ENCODE measurements at places on chromosomes 1 and 21.

GRCh38 chr1:234624724-234625117, 14.7 kb upstream of the IRF2BP2 start:
- no peak for DNase-seq

DNA sequence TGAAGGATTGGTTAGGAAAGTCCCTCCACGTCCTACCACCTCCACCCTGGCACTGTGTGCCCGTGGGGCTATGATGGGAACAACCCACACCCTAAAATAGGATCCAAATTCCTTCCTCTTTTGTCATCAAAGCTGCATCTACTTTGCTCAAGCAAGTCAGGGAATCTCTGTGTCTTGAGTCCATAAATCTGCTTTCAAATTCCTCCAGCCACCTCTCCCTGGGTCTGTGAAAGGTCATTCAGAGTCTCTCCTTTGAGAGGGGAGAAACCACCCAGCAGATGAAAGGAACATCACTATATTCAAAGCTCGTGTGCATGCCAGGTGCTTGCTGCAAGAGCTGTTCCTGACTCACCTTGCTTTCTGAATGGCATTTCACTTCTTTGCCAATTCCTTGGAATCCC, 243.6 kb downstream of the TM2D1 start:
- DNase-seq, result no peak

DNA sequence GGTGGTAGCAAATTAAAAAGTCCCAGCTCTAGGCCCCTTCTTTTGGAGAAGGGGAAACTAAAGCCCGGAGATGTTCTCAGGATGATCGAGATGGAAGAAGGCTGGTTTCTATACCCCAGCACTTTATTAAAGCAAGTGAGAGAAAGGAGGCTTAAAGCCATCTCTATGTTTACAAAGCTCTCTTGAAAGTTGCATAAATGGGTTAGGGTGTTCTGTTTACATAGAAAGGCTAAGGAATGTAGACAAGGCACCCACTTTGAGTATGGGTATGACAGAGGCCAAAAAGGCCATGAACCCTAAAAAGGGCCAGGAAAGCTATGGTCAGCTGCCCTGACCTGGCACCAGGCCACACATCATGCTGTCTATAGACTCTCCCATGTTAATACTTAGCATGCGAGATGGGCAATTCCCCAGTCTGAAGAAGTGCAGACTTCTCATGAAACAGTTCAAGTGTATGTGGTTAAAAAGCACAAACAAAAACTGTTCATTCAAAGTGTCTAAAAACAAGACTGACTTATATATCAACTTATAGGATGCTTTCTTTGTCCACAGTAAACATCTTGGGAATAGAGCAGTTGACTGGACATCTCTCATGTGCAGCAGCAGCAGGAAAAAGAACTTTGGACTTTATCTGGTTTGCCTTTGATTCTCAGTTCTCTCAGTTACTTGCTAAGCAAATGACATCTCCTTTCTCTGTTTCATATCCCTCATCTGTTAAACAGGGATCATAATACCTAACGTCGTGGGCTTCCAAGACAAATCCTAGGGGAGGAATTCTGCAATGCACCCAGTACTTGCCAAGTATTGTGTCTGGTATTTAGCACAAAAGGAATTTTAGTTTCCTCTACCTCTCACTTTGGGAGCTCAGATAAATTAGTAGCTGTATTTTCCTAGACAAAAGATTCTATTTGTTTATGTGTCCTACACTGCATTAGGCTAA, 521.6 kb downstream of the PLPP3 start:
- DNase-seq, result no peak

- DNase-seq, result no peak
These were observed 346.3 kb downstream of the NPHP4 start for GRCh38 chr1:5645929-5646328.

DNA sequence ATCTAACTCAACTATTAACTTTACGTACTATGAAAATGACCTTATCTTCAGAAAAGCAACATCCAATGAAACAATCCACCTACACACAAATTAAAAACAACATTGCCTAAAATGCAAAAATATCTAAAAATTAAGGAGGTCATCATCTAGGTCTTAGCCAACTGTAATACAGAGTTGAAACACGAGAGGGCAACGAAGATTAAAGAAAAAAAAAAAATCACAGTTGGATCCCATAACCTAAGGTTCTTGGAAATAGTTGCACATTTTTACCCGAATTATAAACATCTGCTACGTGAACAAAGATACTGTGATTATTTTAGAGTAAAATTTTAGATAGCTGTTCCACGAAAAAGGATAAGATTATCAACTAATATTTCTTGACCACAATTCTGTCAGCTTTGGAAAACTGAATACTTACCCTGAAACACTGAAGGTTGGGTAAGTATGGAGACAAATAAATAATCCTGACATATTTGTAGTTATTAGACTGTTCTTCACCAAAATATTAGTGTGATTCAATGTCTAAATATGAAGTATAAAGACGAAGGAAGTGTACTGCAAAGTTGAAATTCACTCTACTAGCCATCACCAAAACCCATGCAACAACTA, 88.0 kb upstream of the AK4 start:
- no peak for DNase-seq

- DNase-seq, result no peak
These were observed 360.9 kb downstream of the RRAGC start for GRCh38 chr1:38498686-38499085.

DNA sequence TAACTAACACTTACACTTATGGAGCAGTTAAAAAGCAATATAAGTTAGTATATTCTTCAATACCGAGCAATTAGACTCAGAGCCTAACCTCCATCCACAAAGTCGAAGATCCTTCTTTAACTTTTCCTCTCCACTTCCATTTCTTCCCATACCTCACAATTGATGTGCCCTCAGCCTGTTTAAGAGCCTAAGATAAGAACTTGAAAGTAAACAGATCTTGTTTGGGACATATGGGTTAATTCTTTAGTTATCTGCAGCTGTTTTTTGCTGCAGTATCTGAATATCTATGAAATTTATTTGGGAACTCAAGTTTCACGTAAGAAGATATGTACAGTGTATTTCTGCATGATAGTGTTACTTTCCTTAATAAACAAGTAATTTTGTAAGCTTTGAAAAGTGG, 51.5 kb downstream of the MIGA1 start:
- no peak for DNase-seq

GRCh38 chr1:222616525-222616924, 1.4 kb upstream of the MIA3 start:
- DNase-seq, result no peak

DNA sequence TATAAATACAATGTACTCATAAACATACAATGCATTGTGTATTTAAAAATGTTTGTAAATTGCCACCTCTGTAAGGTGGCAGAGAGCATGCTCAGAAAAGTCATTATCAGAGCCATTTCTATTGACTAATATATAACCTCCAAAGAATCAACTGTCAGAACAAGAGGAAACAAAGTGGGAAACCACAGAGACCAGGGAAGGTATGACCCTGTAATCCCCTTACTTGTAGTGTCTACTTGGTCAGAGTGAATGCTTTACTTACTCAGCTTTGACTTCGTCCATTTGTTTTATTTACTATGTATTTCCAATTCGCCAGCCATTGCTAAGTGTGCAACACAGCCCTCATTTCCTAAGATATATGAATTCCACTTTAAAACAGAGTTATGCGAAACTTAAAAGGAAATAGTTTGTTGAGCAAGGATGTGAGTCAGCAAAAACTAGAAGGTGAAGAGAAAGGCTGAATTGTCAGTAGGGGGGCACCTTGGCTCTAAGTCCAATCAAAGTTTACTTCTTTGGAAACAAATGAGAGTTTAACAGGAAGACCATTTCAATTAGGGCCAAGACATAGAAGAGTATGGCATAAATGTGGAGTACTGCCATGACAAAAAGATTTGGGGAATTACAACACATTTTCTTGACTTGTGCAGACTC, 671.7 kb upstream of the PTBP2 start:
- DNase-seq, result no peak

DNA sequence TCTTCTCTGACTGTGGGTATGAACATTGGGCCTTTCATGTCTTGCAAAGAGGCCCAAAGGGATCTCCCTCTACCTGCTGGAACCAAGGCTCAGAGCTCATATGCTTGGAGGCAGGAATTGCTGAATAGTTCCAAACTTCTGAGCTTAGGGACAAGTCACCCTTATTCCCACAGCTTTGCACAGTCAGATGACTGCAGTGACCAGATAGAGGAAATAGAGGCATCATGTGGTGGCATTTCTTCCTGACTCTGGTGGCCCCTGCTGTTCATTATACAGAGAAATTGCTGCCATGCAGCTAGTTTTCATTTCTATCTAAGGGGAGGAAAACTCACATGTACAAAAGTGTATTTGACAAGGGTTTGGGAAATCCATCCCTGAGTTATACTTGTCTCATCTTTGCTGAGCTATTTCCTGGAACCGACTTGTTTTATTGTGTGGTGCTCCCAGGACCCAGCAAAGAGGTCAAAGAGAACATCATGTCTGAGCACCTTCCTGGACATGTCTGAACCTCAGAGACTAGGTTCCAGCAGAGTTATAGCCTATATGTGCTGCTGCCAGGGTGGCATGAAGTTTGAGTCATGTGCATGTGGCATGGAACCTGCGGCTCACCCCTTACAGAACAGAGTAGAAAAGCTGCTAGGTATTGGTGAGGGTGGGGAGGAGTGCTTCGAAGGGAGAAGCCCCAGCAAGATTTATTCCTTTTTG, 131.2 kb downstream of the PIK3R3 start:
- no peak for DNase-seq

GRCh38 chr1:43453442-43454269, at the start of gene HYI:
HYI (minus strand) TSS chr1:43453931; CDS start chr1:43453793, 138 bp downstream.
- peak; percentile 89 for DNase-seq

GRCh38 chr1:232132572-232132971, 497.4 kb downstream of the SIPA1L2 start:
- no peak for DNase-seq

- DNase-seq, result no peak
These were observed 357.1 kb downstream of the OMA1 start for GRCh38 chr1:58189453-58189852.

- DNase-seq, result no peak
These were observed 3.3 kb downstream of the PDZK1IP1 start for GRCh38 chr1:47186267-47187185.

DNA sequence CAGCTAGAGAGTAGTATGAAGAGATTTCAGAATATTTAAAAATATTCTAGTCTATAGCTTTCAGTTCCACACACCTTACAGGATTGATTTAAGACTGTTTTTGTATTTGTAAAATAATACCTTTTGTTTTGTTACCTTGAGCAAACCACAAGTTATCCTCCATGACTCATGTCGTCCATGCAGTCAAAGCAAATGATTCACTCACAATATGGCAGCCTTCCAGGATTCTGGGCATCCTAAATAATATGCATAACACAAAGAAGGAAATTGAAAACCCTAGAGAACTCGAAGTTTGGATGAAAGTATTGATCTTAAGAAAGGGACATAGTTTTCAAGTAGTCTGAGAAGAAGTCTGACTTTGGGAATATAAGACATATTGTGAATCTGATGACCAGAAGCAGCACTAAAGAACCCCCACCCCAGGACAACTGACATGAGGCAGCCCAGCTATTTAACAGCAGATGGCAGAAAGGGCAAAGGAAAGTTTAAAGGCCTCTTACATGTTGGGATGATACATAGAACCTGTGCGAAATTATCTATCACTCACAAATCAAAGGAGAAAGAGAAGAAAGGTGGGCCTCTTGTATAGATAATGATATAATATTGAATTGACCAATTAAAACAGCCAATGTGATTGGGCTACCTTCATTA, 857.9 kb downstream of the BRINP3 start:
- no peak for DNase-seq

DNA sequence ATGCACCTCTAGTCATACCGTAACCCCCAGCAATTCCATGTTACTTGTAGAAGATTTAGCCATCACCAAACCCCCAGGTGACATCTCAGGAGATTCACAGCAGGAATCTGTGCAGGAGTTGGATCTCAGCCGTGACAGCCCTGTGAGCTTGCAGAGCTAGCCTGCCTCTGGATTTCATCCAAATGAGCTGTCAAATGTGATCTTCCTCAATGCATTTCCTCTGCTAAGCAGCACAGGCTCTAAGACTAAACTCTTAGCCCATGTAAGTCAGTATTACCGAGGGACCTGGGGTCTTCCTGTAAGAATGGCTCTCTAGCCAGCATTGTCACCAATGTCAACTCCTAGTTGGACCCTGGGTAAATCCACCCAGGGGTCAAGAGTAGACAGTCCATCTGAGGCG, 41.7 kb downstream of the UMODL1 start:
- DNase-seq, result no peak

DNA sequence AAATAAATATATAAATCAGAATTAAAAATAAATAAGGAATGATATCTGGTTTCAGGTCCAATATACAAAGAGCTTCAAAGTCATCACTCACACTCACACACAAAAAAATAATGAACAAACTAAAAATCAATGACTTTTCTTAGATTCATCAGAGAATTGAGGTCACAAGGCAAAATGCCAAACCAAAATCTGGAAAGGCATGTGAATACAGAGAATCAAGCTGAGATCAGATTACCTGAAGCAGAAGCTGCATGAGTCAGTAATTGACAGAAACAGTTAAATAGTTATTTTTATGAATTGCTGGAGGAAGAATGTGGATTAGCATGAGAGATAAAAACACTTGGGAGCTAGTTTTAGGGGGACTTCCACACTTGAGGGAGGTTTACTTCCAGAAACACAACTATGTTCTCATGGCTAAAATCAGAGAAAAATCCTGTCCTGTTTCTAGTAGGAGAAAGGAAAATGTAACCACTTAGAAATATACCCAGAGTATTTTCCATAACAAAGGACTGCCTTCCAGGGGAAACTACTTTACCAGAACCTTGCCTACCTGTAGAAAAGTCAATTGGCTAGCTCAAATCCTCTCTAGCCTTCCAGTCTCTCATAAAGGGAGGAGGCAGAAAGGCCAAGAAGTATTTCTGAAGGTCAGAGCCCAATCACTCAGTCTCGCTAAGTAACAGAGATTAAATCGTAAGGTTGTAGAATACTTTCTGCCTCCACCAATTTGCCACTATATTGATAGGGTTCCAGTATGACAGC, 536.6 kb upstream of the NR5A2 start:
- DNase-seq, result no peak

GRCh38 chr1:178725466-178726086, 532 bp downstream of the RALGPS2 start:
- DNase-seq, result peak; percentile 45

- DNase-seq, result peak; percentile 33
These were observed 478 bp downstream of the MAD2L2 start for GRCh38 chr1:11680270-11681070.

DNA sequence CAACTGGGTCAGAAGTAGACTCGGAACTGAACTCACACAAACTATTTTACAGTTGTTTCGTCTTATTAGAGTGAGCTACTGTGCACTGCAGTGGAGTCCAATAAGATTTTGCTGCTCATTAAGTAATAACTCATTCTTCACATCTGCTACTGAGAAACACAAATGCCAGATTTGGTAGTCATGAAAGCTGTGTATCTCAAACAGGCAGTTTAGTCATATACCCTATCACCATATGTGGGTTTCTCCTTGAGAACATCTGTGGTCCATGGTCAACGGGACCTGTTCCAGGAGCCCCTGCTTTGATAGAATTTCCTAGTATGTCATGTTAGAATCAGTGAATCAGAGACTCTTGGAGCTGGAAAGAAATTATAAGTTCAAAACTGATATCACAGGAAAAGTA, 60.4 kb downstream of the ALG14 start:
- no peak for DNase-seq

Data from DND-41 (cell line).